ENCODE measurements at places on chromosomes 1 and 21. TPM values are rescaled to one million over a fixed set of nuclear protein-coding genes. Genes with fewer than 3 reads are reported as not detected.

RNF19B gene
- total RNA-seq, result 37.1 TPM

C1orf210 gene
- total RNA-seq, result not detected

TMEM53 gene
- total RNA-seq, result 4.9 TPM

CACNA1S gene
- total RNA-seq, result under 0.01 TPM

ACTA1 gene
- 0.41 TPM for total RNA-seq

S100A7 gene
- total RNA-seq, result not detected

MPL gene
- not detected for total RNA-seq

GRHL3 gene
- not detected for total RNA-seq

MTARC1 gene
- 19.6 TPM for total RNA-seq

SWT1 gene
- total RNA-seq, result 59.5 TPM

CORT gene
- 4.9 TPM for total RNA-seq

ZNF683 gene
- total RNA-seq, result not detected

C1orf167 gene
- not detected for total RNA-seq

BSND gene
- not detected for total RNA-seq

RXFP4 gene
- not detected for total RNA-seq

PAX7 gene
- total RNA-seq, result under 0.01 TPM

YOD1 gene
- total RNA-seq, result 20.8 TPM

ORC1 gene
- total RNA-seq, result 1.2 TPM

MYBPHL gene
- total RNA-seq, result not detected

CNR2 gene
- total RNA-seq, result not detected

RGSL1 gene
- 0.82 TPM for total RNA-seq

GPR61 gene
- total RNA-seq, result 4.9 TPM

ARHGEF2 gene
- 99.5 TPM for total RNA-seq
